ENCODE measurements at places on chromosomes 3 and 15.

DNA sequence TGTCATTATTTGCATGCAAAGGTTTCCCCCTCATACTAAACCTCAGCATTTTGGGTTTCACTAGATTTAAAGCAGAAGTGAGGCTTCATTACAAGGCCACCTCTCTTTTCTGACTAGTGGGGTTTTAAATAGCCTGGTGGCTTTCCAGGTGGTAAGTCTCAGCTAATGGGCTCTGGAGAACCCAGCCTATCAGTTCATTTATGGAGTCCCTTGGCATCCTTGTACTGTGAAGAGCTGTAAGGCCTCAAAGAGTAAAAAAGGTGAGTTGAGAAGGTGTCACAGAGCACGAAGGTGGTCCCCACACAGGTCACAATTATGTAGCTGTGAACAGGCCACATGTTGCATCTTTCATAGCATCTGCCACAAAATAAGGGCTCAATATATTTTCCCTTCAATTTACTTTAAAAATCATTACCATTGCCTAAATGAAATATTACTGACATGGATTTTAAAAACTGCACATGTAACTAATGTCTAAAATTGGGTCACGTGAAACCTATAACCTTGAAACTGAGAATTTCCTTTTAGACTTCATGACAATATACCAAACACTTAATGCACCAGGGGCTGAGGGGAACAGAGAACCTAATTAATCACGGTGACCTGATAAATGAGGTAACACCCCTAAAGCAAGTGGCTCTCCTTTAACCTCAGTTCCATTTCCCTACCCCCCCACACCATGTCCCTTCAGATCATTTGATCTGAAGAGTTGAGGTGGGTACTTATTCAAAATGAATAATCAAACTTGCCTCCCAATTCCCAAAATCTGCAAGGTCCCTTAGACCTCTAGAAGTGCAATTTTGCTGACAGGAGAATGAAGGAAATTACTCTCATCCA is 1.3 kb downstream of the NGLY1 start:
- DNase-seq, result no peak

GRCh38 chr15:64137226-64137833 is 14.2 kb upstream of the SNX22 start:
- DNase-seq, result no peak

GRCh38 chr15:99130765-99131440 is 26.0 kb downstream of the SYNM start:
- DNase-seq, result no peak

GRCh38 chr15:84111575-84111974 is 124.0 kb upstream of the GOLGA6L4 start:
- no peak for DNase-seq

GRCh38 chr3:100455841-100456550 is 36.4 kb upstream of the TMEM45A start:
- DNase-seq, result no peak

- no peak for DNase-seq
Measured at GRCh38 chr15:92343924-92344643, 49.6 kb upstream of the ST8SIA2 start.

DNA sequence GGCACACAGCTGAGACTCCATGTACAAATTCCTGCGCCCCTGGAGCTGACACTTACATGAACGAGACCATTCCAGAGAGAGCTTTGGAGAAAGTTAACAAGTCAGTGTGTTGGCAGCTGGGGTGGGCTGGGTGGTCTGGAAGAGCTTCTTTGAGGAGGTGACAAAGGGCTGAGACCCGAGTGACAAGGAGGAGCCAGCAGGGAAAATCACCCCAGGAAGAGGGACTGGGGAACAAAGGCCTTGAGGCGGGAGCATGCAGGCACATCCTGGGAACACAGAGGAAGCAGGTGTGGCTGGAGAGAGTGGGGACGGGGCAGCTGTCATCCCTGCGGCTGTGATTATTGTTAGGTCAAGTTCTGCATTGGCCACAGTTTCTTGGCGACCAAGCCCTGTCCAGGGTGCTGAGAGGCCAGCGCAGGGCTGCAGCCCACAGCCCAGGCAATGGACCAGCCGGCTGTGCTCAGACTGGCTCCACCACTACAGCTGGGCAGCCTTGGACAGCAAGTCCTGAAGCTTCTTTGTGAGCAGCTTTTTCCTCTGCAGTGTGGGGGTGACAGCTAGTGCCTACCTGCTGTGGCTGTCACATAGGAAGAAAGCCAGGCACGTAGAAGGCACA is 34.2 kb upstream of the PRR23E start:
- DNase-seq, result no peak

- DNase-seq, result no peak
Measured at GRCh38 chr15:52382647-52383046, 87.0 kb upstream of the MYO5C start.

DNA sequence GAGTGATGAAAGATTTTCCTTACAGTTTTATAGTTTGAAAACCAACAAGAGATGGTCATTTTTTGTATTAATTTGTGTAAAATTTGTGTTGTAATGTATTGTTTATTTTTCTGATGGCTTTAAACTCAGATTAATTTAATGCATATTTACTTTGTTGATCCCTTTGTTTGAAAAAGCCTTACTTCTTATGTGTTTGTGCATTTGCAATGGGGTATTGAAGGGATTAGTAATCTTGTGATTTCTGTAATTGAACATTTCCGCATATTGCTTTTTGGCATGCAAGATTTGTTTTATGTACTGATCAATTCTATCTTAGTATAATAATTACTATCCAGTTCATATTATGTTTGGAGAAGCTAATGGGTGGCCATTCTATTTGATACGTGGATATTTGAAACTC is 98.4 kb upstream of the ROBO1 start:
- DNase-seq, result no peak

DNA sequence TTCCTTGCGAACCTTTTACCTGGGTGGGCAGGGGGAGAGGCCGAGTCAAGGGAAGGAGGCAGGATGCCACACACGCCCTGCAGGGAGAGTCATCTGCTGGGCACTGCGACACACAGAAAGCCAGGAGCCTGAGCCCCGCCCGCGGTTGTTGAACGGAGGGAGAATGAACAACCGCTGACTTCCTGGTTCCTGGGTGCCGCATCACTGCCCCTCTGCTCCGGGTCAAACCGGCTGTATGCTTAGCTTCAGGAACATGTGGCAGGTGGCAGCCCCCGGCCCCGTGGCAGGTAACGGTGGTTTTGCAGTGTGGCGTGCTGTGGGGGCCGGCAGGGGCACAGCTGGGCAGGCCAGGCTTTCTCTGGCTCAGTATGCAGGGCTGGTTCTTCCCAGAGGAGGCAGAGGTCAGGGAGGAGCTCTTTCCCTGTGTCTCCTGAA is 33.4 kb downstream of the APBA2 start:
- peak; percentile 25 for DNase-seq

DNA sequence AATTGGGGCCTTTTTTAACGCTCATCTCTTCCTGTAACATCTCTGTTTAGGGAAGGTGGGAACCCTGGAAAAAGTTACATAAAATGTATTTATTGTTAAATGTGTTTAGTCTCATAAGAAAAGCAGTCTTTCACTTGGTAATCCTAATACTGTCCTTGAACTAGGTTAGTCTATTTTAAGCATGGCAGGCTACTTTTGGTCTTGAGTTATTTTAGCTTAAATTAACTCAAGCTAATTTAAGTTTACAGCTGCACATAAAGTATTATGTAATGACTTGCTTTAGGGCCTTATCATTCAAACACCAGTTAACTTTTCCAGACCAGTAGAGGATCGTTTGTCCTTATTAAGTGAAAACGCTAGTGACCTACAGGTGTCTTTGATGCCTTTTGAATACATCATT is 63.2 kb downstream of the DCUN1D1 start:
- DNase-seq, result no peak

DNA sequence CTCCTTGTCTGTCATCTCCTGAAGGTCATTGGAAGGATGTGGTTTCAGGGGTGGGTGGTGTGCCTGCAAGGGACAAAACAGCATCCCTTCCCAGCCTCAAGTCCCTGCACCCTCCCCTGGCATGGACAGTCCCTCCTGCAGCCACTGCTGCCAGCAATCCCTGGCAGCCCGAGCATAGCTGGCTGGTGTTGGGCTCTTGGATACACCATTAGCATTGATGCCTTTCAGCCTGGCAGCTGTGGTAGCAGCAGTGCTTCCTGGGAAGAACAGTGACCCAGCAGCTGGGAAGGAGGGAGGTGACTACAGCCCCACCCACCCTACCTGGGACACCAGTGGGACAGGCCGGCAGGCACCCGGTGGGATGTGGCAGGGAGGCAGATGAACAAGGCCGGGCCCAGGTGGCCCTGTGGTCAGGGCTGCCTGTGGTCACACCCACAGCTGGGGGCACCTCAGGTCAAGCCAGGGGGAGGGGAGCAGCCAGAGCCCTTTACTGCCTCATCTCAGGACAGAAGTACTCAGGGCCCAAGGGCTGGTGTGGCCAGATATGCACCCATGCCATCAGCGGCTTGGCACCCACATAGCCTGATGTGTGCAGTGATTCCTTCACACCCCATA is 32.9 kb upstream of the TMEM115 start:
- no peak for DNase-seq

DNA sequence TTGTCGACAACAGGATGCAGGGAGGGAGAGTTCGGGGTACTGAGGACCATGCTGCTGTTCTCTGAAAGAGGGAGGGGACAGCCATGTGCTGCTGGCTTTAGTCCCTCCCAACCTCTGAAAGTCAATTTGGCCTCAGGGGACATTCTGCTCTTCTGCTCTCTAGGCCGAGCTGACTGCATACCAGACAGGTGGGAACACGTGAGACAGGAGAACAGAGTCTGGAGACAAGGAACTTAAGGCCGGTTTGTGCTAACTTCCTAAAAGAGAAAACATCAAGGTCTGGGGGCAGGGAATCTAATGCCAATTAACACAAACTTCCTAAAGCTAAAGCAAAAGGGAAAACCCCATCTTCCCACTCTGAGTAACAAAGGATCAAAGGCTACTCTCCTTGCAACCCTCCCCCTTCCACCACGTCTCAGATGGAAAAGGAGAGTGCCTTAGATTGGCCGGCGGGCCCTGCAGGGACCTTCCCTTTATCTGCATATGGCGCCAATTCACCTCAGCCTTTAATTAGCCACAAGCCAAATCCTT is 41.0 kb downstream of the SLCO2A1 start:
- DNase-seq, result no peak

GRCh38 chr3:197027151-197027895 is 2.3 kb downstream of the MELTF start:
- no peak for DNase-seq

GRCh38 chr15:85800478-85801123 is 5.9 kb upstream of the KLHL25 start:
- DNase-seq, result no peak

- DNase-seq, result no peak
Measured at GRCh38 chr15:39282663-39283208, 298.1 kb upstream of the THBS1 start.

GRCh38 chr3:195271410-195272243 is 668 bp upstream of the XXYLT1 start:
- peak; percentile 77 for DNase-seq

DNA sequence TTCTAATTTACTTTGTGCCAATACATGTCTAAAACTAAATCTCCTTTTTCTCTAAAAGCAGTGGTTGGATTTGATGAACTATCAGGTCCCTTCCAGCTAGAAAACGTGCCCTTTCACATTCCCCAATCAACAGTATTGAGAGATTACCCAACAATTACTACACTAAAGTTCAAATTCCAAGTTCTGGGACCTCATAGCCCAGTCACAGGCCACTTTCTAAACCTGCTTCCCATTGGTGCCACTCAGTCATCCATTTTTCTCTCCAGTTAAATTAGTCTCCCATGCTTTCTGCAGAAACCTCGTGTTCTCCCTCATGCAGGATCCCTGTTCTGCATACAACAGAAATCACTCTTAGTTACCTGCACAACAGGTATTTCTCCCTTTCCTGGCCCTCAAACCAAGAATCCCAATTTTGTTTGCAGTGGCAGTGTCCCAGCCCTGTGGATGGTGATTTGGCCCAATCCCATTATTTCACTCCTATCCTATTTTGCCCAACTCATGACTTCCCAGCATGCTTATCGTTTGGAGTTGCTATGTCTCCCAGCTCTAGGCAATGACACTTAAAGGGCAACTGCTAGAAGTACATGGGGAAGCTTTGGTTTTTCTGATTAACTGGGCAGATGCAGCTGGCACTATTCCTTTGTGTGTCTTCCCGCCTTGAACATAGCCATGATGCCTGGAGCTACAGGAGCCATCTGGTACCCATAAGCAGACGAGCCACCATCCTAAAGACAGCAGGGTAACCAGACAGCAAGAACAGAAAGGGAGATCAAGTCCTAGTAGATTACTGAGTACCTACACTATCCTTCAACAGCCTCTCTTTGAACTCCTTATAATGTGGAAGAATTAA is 224.2 kb downstream of the MINAR1 start:
- DNase-seq, result no peak

DNA sequence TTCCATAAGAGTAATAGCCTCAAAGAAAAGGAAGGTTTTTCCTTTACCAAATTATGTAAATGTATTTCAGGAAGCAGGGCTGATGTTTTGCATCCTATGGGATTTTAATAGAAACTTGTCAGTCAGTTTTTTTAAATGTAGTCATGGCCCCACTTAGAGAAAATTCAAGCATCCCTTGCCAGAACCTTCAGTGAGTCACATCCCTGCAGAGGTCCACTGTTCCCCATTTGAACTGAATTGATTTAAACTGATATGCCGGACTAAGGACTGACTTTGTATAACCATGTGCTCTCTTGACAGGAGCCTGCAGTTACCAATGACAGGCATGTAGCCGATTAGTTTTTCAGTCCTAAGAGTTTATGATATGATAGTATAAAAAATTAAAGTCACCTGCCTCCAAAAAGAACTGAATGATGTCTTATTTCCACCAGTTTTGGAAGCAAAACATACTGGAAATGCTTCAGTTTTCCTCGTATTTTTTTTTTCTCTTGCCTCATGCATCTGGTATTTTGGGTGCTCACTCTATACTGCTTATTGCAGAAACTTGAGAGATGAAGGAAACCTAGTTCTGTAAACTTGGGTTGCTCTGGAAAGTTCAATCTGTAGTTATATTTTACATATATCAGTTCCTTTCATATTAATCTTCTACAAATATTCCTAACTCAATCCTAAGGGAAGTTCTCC is 30.7 kb downstream of the LRTM1 start:
- DNase-seq, result no peak

- DNase-seq, result no peak
Measured at GRCh38 chr3:17032407-17033034, 147.8 kb downstream of the PLCL2 start.

GRCh38 chr3:113084777-113085176 is 94.0 kb downstream of the GTPBP8 start:
- no peak for DNase-seq

- DNase-seq, result no peak
Measured at GRCh38 chr3:194287977-194288706, 63.0 kb downstream of the CPN2 start.

- no peak for DNase-seq
Measured at GRCh38 chr15:36965570-36966342, 134.6 kb downstream of the MEIS2 start.

Data from stimulated activated CD4-positive, alpha-beta T cell treated with anti-CD3 and anti-CD28 coated beads, Interleukin-15, amount 100 ng/mL, for 48 hours (primary cell).